ENCODE measurements at places on chromosomes 3 and 15.
A peak's percentile ranks its signal among the peaks of the same experiment; 100 is the strongest.

- no peaks in the 10 kb centered on the region for H3K36me3 ChIP-seq
- H3K4me1 ChIP-seq: no peaks in the 10 kb centered on the region
- no peak overlapping the region for H3K4me3 ChIP-seq
- DNase-seq: no peak
Observed at GRCh38 chr15:83358972-83359564, 74.6 kb upstream of the BNC1 start.

- peak; percentile 31 for DNase-seq
- peak overlapping the region; percentile 85 for H3K4me3 ChIP-seq
- peak overlapping the region; percentile 76 for H3K27ac ChIP-seq
- H3K27me3 ChIP-seq: no peaks in the 10 kb centered on the region
- peaks cover 27% of the 10 kb centered on the region for H3K4me1 ChIP-seq
- H3K36me3 ChIP-seq: peaks cover 16% of the 10 kb centered on the region
Observed at GRCh38 chr3:195270079-195270816, 711 bp downstream of the XXYLT1 start.

GRCh38 chr15:46317029-46317428 is 682.2 kb downstream of the SQOR start:
- no peak overlapping the region for H3K4me3 ChIP-seq
- H3K27ac ChIP-seq: no peak overlapping the region
- no peaks in the 10 kb centered on the region for H3K27me3 ChIP-seq
- H3K4me1 ChIP-seq: no peaks in the 10 kb centered on the region
- no peak for DNase-seq

GRCh38 chr3:173411375-173411973 is 13.9 kb downstream of the NLGN1 start:
- DNase-seq: no peak
- H3K27ac ChIP-seq: no peak overlapping the region
- no peaks in the 10 kb centered on the region for H3K36me3 ChIP-seq
- H3K4me3 ChIP-seq: no peak overlapping the region
- no peaks in the 10 kb centered on the region for H3K27me3 ChIP-seq

GRCh38 chr3:195438371-195438770 is 4.4 kb downstream of the ACAP2 start:
- H3K4me3 ChIP-seq: no peak overlapping the region
- no peak overlapping the region for H3K27ac ChIP-seq
- no peak for DNase-seq
- peaks cover 10% of the 10 kb centered on the region for H3K36me3 ChIP-seq

DNA sequence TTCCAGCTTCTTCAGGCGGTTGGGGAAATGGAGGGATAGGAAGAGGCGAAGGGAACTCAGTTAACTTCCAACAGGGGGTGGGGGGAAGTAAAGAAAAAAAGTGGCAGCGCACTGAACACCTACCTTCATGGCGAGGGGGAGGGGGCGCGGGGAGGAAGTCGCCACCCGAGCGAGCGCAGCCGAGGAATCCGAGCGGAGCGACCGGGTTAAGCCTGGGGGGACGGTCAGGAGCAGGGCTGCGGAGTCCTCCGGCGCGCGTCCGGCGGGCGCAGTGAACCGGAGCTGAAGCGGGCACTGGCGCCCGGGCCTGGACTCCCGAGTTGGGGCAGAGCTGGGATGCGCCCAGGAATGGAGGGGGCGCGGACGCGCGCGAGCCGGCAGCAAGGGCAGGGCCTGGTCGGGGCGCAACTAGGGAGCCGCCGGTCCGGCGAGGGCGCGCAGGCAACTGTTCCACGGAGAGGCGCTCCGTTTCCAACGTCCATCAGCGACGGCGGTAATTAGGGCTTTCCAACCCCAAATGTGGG is at the start of gene WNT5A:
Gene WNT5A, minus strand, starts transcription at position 450 of the 524 bp plus-strand sequence. Its CDS starts 321 bp downstream, at position 129.
- peaks cover 35% of the 10 kb centered on the region for H3K4me1 ChIP-seq
- peak within 1 kb of the TSS; percentile 86 for H3K27ac ChIP-seq
- H3K4me3 ChIP-seq: peak within 1 kb of the TSS; percentile 79
- no peak for DNase-seq
- peaks cover 94% of the 10 kb centered on the region for H3K27me3 ChIP-seq
- peaks cover 7% of the 10 kb centered on the region for H3K36me3 ChIP-seq

- no peak overlapping the region for H3K4me3 ChIP-seq
- DNase-seq: no peak
- no peaks in the 10 kb centered on the region for H3K36me3 ChIP-seq
- no peak overlapping the region for H3K27ac ChIP-seq
Observed at GRCh38 chr15:39327005-39327730, 253.7 kb upstream of the THBS1 start.

GRCh38 chr3:123246866-123247265 is 45.1 kb downstream of the SEC22A start:
- no peak for DNase-seq
- H3K36me3 ChIP-seq: peaks cover 50% of the 10 kb centered on the region
- H3K27ac ChIP-seq: no peak overlapping the region
- H3K27me3 ChIP-seq: no peaks in the 10 kb centered on the region
- H3K4me1 ChIP-seq: no peaks in the 10 kb centered on the region

DNA sequence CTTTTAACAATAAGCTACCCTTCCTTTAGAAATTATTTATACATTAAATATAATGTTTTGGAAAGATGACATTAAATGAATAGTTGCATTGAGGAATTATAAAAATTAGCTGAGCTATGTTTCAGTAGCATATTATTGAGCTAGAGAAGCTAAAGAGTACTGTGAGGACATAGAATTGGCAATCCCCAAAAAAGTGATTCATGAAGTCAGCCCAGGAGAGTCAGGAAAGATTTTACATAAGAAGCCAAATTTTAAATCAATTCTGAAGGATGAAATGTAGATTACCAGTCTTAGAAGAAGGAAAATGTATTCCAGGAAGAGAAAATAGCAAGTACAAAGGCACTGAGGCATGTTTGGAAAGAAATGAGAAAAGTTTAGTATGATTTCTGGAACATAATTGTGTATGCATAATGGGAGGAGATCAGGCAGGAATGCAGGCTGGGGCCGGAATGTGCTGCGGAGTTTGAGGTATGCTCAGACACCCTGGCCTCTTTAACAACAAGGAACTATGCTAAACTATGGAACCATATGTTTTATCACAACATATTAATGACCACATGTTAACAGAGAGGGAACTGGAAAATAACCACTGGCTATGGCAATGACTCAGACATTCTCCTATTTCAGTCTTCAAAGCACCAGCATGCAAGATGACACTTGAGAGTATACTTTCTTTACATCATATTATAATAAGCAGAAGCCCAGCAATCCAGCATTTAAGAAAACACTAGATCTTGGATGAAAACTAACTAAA is 103.3 kb upstream of the COL8A1 start:
- no peaks in the 10 kb centered on the region for H3K4me1 ChIP-seq
- H3K27me3 ChIP-seq: no peaks in the 10 kb centered on the region
- no peak overlapping the region for H3K4me3 ChIP-seq
- no peak overlapping the region for H3K27ac ChIP-seq

- H3K27me3 ChIP-seq: no peaks in the 10 kb centered on the region
- peak overlapping the region; percentile 94 for H3K4me3 ChIP-seq
- DNase-seq: no peak
- no peaks in the 10 kb centered on the region for H3K36me3 ChIP-seq
- H3K27ac ChIP-seq: peak overlapping the region; percentile 95
Observed at GRCh38 chr3:155869691-155870090, 759 bp upstream of the GMPS start.

- peaks cover 7% of the 10 kb centered on the region for H3K27me3 ChIP-seq
- H3K4me3 ChIP-seq: no peak overlapping the region
- no peak overlapping the region for H3K27ac ChIP-seq
- H3K4me1 ChIP-seq: no peaks in the 10 kb centered on the region
- H3K36me3 ChIP-seq: no peaks in the 10 kb centered on the region
Observed at GRCh38 chr3:107220538-107220937, 156.7 kb upstream of the CCDC54 start.

DNA sequence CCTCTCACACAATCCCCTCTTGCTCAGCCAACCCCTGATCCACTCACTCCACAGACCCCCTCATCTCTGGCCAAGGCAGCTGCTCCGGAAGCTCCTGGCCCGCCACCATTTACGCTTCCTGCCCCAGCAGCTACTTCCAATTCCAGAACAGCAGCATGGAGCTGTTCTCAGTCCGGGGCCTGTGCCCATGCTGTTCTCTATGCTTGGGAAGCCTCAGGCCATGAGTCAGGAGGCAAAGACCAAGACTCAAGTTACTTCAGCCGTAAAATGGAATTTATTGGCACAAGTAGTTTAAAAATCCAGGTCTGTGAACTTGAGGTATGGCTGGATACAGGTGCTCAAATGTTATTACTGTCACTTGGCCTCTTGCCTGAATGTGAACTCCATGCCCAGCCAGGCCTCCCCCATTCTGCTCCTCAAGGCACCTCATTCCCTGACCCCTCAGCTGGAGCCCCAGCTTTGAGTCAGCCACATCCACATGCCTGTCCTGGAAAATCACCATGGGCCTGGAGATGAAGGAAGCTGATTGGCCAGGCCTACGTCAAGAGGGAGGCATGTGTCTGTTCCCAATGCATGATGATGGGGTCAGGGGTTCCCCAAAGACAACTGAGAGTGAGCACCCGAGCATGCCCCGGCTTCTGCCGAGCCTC is 31.4 kb upstream of the CACNA2D2 start:
- peaks cover 75% of the 10 kb centered on the region for H3K27me3 ChIP-seq
- DNase-seq: no peak
- H3K4me1 ChIP-seq: no peaks in the 10 kb centered on the region
- no peak overlapping the region for H3K4me3 ChIP-seq
- no peak overlapping the region for H3K27ac ChIP-seq

DNA sequence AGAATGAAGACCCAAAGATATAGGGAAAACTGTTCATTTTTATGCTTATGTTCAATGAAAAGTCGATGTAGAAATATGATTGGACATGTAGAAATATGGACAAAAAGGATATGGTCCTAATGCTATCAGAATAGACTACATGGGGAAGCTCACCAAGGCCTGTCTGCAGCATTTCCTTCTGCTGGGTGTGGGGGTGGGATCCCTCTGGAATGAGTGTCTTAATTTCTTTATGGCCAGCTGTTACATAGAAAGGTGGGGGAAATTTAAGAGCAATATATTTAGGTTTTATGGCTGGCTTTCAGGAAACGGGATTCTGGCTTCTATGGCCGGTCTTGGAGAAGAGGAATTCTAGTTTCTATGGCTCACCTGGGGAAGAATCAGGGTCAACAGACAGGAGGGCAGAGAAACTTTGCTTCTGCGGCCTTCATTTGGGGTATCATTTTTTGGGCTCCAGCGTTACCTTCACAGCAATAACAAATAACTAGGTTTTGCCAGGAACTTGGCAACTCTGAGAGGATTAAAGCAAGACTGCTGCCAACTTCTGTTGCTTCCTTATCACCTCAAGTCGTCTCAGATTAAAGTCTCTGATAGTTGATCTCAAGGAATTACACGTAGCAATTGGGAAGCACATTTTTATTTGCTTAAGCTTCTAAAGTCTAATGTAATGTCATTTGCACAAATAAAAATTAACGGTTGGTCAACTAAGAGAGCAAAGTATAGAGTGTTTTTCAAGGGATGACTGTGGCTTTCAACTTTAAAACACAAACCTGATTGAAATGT is 57.0 kb upstream of the GATM start:
- no peak for DNase-seq
- H3K4me3 ChIP-seq: no peak overlapping the region
- H3K27me3 ChIP-seq: no peaks in the 10 kb centered on the region
- H3K27ac ChIP-seq: no peak overlapping the region
- H3K4me1 ChIP-seq: peaks cover 7% of the 10 kb centered on the region
- no peaks in the 10 kb centered on the region for H3K36me3 ChIP-seq

DNA sequence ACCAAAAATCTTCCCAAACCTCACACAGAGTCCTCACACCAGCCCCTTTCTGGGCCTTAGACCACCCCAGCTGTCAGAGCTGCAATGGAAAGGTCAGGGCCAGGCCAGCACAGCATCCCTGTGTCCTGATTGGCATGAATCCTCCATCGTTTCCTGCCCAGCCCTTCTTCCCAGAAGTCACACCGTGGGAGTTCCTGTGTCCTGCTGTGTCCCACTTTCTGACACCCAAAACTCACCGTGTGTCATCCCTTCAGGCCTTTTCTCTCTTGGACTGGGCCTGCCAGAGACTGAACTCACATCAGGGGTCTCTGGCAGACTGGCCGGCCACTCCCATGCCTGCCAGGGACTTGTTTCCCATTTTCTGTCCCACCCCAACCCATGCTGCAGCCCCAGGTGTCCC is 32.5 kb upstream of the CHRNB4 start:
- H3K27ac ChIP-seq: no peak overlapping the region
- no peak overlapping the region for H3K4me3 ChIP-seq
- H3K36me3 ChIP-seq: no peaks in the 10 kb centered on the region

DNA sequence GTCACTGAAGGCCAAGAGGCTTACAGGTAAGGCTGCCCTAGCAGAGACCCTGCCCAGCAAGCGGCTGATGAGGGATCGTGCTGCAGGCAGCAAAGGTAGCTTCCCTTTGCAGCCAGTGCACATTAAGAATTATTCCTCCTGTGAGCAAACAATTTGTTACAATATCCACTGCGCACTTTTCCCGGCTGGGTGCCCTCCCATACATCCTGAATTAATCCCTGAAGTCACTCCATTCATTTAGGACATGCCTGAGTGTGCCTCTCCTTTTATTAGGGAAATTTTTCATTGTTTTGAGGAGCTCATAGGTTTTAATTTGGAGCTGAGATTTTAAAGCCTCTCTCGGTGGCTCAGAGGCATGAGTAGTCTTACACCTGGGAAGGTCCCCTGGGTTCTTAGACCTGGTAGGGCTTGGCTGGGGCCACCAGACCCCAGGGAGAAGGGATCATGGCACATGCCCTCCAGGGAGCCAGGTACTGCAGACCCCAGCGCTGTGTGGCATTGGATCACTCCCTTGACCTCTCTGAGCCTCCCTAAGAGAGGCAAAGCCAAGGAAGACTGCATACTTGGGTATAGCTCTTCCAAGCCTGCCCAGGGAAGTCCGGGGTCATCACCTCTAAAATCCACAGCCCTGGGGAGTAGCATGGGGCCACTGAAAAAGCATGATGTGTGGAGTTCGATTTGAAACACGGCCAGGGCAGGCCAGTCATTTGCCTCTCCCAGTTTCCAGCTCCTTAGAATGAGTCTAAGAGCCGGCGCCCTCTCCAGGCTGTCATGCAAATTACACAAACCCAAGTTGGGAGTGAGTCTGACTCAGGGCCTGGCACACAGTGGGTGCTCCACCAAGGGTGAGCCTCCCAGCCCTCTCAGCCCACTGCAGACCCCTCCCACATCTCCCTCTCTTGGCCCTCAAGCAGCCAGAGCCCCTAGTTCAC is 151.9 kb upstream of the LINGO1 start:
- H3K4me3 ChIP-seq: no peak overlapping the region
- no peaks in the 10 kb centered on the region for H3K36me3 ChIP-seq
- H3K4me1 ChIP-seq: no peaks in the 10 kb centered on the region
- H3K27me3 ChIP-seq: peaks cover 19% of the 10 kb centered on the region
- H3K27ac ChIP-seq: no peak overlapping the region

GRCh38 chr3:50435371-50436113 is 67.9 kb downstream of the CACNA2D2 start:
- H3K27me3 ChIP-seq: peaks cover 30% of the 10 kb centered on the region
- no peaks in the 10 kb centered on the region for H3K36me3 ChIP-seq
- H3K27ac ChIP-seq: no peak overlapping the region
- DNase-seq: no peak
- no peaks in the 10 kb centered on the region for H3K4me1 ChIP-seq
- peak overlapping the region; percentile 12 for H3K4me3 ChIP-seq

DNA sequence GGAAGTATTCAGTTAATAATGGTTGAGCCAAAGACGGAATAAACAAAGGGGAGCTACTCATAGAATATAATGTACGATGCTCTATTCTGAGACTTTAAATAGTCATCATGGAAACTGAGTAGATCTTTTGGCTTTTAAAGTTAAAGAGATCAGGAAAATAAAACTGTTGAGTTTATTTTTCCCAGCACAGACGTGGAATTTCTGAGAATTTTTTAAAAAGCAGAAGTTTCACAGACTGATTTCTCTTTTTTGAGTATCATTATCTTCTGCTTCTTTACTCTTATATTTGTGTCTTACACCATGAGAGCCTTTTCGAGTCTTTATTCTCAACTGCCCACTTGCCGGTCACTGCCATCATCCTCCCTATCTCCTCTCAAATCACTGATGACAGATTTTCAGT is 13.2 kb downstream of the P2RY14 start:
- H3K4me1 ChIP-seq: peaks cover 38% of the 10 kb centered on the region
- DNase-seq: no peak
- no peaks in the 10 kb centered on the region for H3K27me3 ChIP-seq
- H3K4me3 ChIP-seq: peak overlapping the region; percentile 42
- peak overlapping the region; percentile 99 for H3K27ac ChIP-seq
